ENCODE measurements at places on chromosomes 5 and 9. TPM values are rescaled to one million over a fixed set of nuclear protein-coding genes. Genes with fewer than 3 reads are reported as not detected.
A peak's percentile ranks its signal among the peaks of the same experiment; 100 is the strongest.

DNA sequence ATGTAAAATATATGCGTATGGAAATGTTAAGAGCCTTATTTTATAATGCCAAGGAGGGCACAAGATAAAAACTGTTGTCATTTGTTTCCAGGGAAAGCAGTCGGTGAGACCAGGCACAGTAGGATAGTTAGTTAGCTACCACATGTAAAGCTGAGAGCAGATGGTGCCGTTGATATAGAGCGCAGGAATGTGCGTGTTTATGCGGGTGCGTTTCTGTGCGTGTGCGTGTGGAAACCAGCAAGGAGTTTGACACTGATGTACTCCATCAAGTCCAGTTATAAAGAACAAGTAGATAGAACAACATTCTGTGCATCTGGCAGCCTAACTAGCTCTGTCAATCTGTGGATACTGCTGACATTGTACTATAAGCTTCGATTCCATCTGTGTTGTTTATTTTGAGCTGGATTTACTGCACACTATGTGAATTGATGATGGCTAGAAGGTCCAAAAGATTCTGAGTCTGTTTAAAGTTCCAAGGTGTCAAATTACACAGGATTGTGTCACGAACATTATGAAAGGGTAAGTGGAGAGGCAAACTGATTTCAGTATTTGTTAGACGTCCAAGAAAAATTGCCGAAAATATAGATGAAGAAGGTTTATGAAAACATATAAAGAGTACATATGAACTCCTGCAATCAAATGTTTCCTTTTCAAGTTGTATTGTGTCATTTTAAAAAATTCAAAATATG, 494.9 kb upstream of the MEF2C start:
- no peak for DNase-seq
- no peaks in the 10 kb centered on the region for H3K36me3 ChIP-seq
- no peak overlapping the region for H3K27ac ChIP-seq
- no peaks in the 10 kb centered on the region for H3K27me3 ChIP-seq

- H3K27ac ChIP-seq, result no peak overlapping the region
- no peaks in the 10 kb centered on the region for H3K36me3 ChIP-seq
- no peak overlapping the region for H3K4me3 ChIP-seq
- DNase-seq, result no peak
These were observed 55.9 kb downstream of the NDUFAF2 start for GRCh38 chr5:61000887-61001286.

DNA sequence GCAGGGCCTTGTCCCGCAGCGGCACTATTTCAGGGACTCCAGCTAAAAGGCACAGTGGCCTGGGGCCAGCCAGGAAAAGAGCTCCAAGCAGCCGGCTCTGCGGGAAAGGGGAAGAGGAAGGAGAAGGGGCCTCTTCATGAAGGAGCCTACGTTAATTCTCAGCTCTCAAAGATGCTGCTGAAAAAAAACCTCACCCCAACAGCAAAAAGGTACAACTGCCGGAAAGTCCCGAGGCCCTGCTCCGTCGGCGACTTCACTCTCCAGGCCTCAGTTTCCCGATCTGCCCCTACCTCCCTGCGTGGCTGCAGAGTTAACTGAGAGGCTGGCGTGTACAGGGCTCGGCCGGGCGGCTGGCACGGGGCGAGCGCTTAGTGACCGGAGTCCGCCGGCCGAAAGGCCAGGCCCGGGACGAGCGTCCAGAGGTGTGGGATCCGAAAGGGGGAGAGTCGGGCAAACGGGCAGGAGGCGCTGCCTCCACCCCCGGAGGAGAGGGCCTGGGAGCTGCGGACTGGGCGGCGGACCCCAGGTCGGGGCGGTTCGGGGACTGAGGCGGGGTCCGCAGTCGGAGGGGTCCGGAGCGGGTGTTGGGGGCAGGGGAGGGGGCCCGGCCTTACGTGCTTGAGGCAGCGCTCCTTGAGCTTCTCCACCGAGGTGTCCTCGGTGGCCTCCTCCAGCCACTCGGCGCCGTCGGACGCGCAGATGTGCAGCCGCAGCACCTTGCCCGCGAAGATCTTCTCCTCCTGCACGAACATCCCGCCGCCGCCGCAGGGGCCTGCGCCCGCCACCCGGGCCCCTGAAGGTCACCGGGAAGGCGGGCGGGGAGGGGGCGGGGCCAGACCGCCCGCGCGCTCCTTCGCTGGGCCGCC, 529 bp downstream of the UBAC1 start:
- H3K4me3 ChIP-seq, result peak overlapping the region; percentile 84
- DNase-seq, result peak; percentile 25

The PDE6A gene
- not detected for total RNA-seq
